ENCODE measurements at places on chromosomes 7 and 10. TPM values are rescaled to one million over a fixed set of nuclear protein-coding genes. Genes with fewer than 3 reads are reported as not detected.

The GPNMB gene
- 1.5 TPM for total RNA-seq

The BLNK gene
- 0.16 TPM for total RNA-seq

The ANKRD1 gene
- total RNA-seq, result not detected

The EPHB6 gene
- 3.5 TPM for total RNA-seq

The DDX21 gene
- 192 TPM for total RNA-seq

The CC2D2B gene
- 0.31 TPM for total RNA-seq

The GDF2 gene
- not detected for total RNA-seq

The PDE6C gene
- total RNA-seq, result not detected

The SPDYE18 gene
- total RNA-seq, result not detected

The DOCK4 gene
- total RNA-seq, result 0.32 TPM

- no peak for DNase-seq
- H3K27ac ChIP-seq, result no peak overlapping the region
- no peaks in the 10 kb centered on the region for H3K36me3 ChIP-seq
- no peak overlapping the region for H3K4me3 ChIP-seq
- H3K4me1 ChIP-seq, result no peaks in the 10 kb centered on the region
Measured at GRCh38 chr7:42106562-42106961, 130.4 kb downstream of the GLI3 start.

DNA sequence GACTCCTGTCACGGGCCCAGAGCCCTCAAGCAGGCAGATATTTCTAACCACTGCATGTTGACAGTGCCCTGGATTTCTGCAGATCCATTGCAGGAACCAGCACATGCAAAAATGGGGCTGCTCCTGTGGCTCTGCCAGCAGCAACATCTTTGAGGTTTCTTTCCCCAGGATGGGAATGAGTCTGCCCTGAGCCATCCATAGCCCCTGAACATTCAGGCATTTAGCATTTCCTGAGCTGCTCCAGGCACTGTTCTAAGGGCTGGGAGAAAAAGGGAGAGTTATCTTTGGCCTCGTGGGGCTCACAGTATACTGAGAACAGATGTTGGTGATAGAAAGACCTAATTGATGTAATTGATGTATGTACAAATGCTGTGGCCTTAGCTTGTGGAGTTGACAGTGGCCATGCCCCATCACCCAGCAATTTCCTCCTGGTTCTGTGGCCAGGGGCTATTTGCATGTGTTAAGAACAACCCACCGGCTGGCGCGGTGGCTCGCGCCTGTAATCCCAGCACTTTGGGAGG is 66.0 kb upstream of the LRRC4 start:
- no peaks in the 10 kb centered on the region for H3K27me3 ChIP-seq
- H3K4me1 ChIP-seq, result peaks cover 18% of the 10 kb centered on the region
- H3K36me3 ChIP-seq, result peaks cover 24% of the 10 kb centered on the region
- no peak overlapping the region for H3K4me3 ChIP-seq
- H3K27ac ChIP-seq, result no peak overlapping the region

GRCh38 chr7:110774071-110774470 is 316.9 kb upstream of the LRRN3 start:
- no peak overlapping the region for H3K27ac ChIP-seq
- H3K27me3 ChIP-seq, result no peaks in the 10 kb centered on the region
- H3K36me3 ChIP-seq, result no peaks in the 10 kb centered on the region
- H3K4me1 ChIP-seq, result peaks cover 4% of the 10 kb centered on the region

- H3K27ac ChIP-seq, result no peak overlapping the region
- peaks cover 4% of the 10 kb centered on the region for H3K4me1 ChIP-seq
- no peak for DNase-seq
- H3K36me3 ChIP-seq, result peaks cover 7% of the 10 kb centered on the region
Measured at GRCh38 chr7:102447311-102447710, 13.9 kb downstream of the ORAI2 start.

DNA sequence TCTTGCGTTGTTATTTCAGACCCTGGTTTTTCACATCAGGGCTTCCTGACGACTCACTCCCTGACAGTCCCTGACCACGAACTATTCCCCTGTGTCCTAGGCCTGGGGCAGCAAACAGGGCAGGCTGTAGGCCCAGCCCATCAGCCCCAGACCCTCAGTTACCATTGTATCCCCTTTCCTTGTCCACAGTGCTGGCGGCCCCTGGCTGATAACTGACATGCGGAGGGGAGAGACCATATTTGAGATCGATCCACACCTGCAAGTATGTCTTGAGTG is 50.5 kb upstream of the TRIM8 start:
- H3K4me1 ChIP-seq, result no peaks in the 10 kb centered on the region
- no peak for DNase-seq
- no peaks in the 10 kb centered on the region for H3K27me3 ChIP-seq
- H3K36me3 ChIP-seq, result peaks cover 5% of the 10 kb centered on the region

DNA sequence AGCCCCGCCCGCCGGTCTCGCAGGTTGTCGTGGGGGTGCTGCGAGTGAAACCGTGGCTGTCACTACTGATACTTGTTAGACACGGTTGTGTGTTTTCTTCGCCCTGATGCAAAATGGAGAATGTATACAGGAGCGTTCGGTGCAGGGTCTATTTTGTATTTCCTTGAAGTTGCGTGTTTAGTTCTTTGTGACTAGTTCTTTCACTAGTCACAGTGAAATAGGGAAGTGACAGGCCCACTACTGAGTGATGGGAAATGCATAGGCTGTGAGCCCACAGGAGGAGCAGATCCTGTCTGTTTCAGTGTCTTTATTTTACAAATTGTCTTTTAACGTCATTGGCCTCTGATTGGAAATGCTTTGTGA is 675 bp downstream of the ABRAXAS2 start:
- H3K4me1 ChIP-seq, result peaks cover 18% of the 10 kb centered on the region
- peak overlapping the region; percentile 91 for H3K27ac ChIP-seq
- H3K27me3 ChIP-seq, result no peaks in the 10 kb centered on the region
- peak overlapping the region; percentile 97 for H3K4me3 ChIP-seq

GRCh38 chr10:10665750-10666149 is 351.9 kb upstream of the CELF2 start:
- H3K36me3 ChIP-seq, result no peaks in the 10 kb centered on the region
- H3K4me3 ChIP-seq, result no peak overlapping the region
- no peaks in the 10 kb centered on the region for H3K4me1 ChIP-seq
- no peaks in the 10 kb centered on the region for H3K27me3 ChIP-seq
- no peak for DNase-seq
- no peak overlapping the region for H3K27ac ChIP-seq

DNA sequence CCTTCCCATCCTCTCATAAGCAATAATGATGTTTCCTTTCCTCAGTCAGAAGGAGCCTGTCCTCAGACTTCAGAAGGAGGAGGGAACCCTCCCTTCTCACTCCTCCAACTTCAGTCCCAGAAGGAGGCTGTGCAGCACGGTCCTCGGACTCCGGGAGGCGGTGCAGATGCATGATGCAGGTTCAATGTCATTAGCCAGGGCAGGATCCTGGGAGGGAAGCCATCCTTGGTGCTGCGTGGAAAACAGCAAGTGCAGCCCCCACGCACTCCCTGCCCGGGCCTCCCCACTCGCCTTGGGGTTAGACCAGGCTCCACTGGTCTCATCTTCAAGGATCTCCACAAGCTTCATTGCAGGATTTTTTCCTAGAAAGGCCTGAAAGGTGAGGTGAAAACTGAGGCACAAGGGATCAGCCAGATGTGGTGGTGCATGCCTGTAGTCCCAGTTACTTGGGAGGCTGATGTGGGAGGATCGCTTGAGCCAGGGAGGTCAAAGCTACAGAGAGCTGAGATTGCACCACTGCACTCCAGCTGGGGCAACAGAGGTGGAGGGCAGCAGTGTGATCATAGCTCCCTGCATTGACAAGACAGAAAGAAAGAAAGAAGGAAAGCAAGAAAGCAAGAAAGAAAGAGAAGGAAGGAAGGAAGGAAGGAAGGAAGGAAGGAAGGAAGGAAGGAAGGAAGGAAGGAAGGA is 62.0 kb downstream of the ASB13 start:
- no peaks in the 10 kb centered on the region for H3K27me3 ChIP-seq
- DNase-seq, result no peak
- H3K4me3 ChIP-seq, result no peak overlapping the region
- H3K4me1 ChIP-seq, result no peaks in the 10 kb centered on the region
- no peak overlapping the region for H3K27ac ChIP-seq
- no peaks in the 10 kb centered on the region for H3K36me3 ChIP-seq

DNA sequence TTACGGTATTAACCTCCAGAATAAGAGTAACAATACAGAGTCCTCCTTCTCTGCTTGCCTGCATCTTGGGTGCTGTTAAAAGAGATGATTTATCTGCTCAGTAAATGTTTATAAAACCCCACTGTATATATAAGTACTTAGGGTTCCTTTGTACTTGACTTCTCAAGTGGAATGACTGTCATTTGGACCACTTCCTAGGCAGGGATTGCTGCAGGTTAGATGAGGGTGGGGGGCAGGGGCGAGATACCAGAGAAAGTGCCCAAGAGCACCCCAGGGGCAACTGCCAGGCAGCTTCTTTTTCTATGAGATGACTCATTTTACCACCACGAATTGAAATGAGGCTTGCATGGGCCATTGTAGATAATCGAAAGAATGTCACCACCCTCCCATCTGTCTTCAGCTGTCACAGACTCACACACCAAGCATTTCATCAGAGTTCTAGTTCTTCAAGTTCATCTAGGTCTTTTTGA is 421.9 kb upstream of the GALNT17 start:
- no peak for DNase-seq
- H3K36me3 ChIP-seq, result no peaks in the 10 kb centered on the region
- H3K27ac ChIP-seq, result no peak overlapping the region
- no peak overlapping the region for H3K4me3 ChIP-seq

- H3K27ac ChIP-seq, result no peak overlapping the region
- no peak overlapping the region for H3K4me3 ChIP-seq
- DNase-seq, result no peak
- peaks cover 2% of the 10 kb centered on the region for H3K27me3 ChIP-seq
Measured at GRCh38 chr10:78508955-78509748, 475.5 kb downstream of the RPS24 start.

DNA sequence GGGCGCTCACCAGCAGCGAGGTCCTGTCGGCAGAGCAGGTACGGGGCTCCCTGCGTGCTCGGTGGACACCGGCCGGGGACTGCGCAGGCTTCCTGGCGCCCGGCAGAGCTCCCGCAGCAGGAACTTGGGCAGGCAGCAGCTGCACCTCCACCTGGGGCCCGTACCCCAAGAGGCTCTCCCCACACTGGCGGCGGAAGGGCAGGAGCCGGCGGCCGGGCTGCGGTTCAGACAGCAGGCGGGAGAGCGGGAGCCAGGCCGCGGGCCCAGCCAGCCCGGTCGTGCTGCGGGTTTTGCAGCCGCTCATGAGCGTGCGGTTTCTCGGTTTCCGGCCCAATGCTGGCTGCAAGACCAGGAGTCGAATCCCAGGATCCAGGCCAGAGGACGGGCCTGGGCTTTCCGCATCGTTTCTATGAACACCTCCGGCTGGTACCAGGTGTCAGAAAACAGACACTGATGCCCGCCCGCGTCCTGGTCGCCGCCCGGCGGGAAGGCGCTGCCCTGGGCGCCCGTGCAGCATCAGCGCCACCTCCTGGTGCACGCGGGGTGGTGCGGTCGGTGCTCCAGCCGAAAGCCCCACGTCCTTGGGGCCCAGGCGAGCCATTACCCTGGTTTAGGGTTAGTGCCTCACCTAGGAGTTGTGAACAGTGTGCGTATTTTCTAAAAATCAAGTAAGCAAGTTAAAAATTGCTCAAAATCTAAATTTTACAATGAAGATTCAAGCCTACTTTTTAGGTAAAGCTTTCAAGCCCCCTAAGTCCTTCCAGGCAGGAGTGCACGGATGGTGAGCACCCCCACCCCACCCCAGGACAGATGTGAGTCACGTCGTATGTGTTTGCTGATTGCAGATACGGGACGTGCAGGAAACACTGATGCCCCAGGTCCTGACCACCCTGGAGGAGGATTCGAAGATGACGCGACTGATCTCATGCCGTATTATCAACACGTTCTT is 47.4 kb upstream of the PRKAR1B start:
- no peak overlapping the region for H3K4me3 ChIP-seq
- no peak overlapping the region for H3K27ac ChIP-seq
- no peaks in the 10 kb centered on the region for H3K27me3 ChIP-seq
- H3K4me1 ChIP-seq, result no peaks in the 10 kb centered on the region
- peak; percentile 69 for DNase-seq

DNA sequence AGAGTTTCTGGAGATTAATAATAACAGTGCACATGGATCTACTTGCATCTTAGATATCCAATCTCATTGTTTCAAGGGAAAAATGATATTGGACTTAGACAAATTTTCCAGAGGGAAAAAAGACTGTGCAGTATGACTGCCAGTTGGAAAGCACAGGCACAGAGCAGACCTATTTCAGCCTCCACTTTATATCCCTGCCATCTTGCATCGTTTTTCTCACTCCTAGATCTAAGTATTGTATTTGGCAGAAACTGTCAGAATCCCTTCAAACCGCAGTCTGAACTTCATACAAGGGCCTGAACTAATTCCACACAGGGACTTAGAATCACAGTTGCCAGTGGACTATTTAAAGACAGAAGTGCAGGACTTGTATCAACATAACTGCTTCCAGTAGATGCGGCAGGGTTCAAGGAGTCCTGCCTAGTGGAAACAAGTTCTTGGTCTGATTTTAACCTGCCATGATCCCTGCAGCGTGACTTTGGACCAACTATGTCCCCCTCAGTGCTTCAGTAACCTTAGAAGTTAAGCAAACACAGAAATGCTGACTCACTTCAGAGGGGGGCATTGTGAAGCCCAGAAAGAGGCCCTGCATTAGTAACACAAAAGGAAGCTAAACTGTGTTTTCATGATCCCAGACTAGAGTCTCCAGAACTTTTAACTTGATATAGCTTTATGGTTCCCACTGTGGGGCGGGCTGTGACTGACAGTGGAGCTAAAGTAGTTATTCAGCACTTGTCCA is 95.7 kb upstream of the PALS2 start:
- no peaks in the 10 kb centered on the region for H3K36me3 ChIP-seq
- H3K27me3 ChIP-seq, result peaks cover 3% of the 10 kb centered on the region
- no peak overlapping the region for H3K27ac ChIP-seq
- no peak for DNase-seq

GRCh38 chr7:51517187-51517586 is 200.6 kb upstream of the COBL start:
- no peaks in the 10 kb centered on the region for H3K27me3 ChIP-seq
- no peaks in the 10 kb centered on the region for H3K36me3 ChIP-seq
- no peak overlapping the region for H3K27ac ChIP-seq
- H3K4me3 ChIP-seq, result no peak overlapping the region

DNA sequence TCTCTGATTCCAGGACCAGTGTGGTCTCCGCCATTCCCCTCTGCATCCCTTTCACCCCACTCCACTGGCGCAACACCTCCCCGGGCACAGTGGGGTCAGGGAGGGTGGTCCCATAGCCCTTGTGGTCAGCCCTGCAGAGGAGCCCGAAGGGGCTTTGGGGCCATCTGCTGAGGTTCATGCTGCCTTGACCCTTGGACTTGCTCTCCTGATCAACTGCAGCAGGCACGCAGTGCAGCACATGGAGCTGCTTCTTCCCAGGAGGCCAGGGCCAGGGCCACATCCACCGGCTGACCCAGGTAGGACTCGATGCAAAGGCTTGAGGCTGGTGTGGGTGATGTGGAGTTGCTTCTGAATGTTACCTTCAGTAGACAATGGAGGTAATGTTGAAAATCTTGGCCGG is 35.1 kb downstream of the PDIA4 start:
- H3K4me1 ChIP-seq, result peaks cover 9% of the 10 kb centered on the region
- no peak overlapping the region for H3K4me3 ChIP-seq
- H3K27me3 ChIP-seq, result no peaks in the 10 kb centered on the region
- DNase-seq, result no peak
- no peaks in the 10 kb centered on the region for H3K36me3 ChIP-seq
- no peak overlapping the region for H3K27ac ChIP-seq

- H3K4me3 ChIP-seq, result no peak overlapping the region
- peak; percentile 76 for DNase-seq
- no peaks in the 10 kb centered on the region for H3K27me3 ChIP-seq
- peaks cover 37% of the 10 kb centered on the region for H3K36me3 ChIP-seq
- H3K27ac ChIP-seq, result peak overlapping the region; percentile 76
- peaks cover 8% of the 10 kb centered on the region for H3K4me1 ChIP-seq
Measured at GRCh38 chr10:102729029-102730026, 14.4 kb upstream of the WBP1L start.

Data from activated CD8-positive, alpha-beta T cell treated with anti-CD3 and anti-CD28 coated beads for 36 hours (primary cell).